ENCODE measurements at places on chromosomes 2 and 18. TPM values are rescaled to one million over a fixed set of nuclear protein-coding genes. Genes with fewer than 3 reads are reported as not detected.
A peak's percentile ranks its signal among the peaks of the same experiment; 100 is the strongest.

GRCh38 chr2:203808046-203808750 lies 59.4 kb upstream of the CTLA4 start:
- DNase-seq = no peak

DNA sequence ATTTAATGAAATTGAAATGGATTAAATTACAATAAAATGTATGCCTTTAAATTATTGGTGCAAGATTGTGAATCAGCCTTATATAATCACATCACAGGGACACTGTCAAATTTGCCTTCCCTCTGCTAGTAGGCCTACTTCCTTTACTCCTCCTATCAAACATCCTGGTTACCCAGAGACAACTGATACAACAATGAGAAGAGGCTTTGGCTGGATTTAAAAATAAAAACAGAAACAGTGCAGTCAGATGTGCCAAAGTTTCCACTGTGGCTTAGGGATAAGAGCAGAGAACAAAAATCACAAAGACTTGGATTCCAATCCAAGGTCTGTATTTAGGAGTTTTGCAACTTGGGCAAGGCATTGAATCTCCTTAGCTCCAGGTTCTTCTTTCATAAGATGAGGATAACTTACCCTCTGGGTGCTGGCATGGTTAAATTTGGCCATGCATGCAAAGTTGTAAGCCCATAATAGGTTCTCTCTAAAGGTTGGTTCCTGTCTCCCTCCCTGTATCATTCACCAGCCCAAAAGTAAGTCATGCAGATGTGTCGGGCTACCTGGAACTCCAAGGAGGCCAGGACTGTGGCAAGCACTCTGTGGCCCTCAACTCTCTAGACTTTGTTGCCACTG lies 99.3 kb upstream of the LRATD1 start:
- no peak for DNase-seq

DNA sequence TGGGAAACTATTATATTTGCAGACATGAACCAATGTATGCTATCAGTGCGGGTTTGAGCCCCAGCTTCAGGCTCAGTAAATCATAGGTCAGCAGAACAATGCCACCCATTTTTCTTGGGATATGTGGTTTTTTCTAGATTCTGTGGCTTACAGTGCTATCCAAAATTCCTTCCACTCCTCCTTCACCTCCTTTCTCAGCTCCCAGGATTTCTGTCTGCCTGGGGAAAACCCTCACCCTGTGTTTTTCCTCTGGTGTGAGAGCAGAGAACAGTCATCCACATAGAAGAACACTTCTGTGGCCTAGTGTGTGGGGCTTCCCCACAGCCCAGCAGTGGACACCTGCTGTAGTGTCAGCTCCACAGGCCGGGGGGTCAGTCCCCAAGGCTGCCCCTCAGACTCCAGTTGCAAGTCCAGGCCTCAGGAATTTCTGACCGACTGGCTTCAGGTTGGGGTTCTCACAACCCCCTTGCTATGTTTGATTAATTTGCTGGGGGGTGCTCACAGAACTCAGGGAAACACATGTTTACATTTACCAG lies 238.2 kb downstream of the LDLRAD4 start:
- no peak for DNase-seq

- DNase-seq = no peak
Observed at GRCh38 chr2:169823996-169824372, 721 bp downstream of the METTL5 start.

DNA sequence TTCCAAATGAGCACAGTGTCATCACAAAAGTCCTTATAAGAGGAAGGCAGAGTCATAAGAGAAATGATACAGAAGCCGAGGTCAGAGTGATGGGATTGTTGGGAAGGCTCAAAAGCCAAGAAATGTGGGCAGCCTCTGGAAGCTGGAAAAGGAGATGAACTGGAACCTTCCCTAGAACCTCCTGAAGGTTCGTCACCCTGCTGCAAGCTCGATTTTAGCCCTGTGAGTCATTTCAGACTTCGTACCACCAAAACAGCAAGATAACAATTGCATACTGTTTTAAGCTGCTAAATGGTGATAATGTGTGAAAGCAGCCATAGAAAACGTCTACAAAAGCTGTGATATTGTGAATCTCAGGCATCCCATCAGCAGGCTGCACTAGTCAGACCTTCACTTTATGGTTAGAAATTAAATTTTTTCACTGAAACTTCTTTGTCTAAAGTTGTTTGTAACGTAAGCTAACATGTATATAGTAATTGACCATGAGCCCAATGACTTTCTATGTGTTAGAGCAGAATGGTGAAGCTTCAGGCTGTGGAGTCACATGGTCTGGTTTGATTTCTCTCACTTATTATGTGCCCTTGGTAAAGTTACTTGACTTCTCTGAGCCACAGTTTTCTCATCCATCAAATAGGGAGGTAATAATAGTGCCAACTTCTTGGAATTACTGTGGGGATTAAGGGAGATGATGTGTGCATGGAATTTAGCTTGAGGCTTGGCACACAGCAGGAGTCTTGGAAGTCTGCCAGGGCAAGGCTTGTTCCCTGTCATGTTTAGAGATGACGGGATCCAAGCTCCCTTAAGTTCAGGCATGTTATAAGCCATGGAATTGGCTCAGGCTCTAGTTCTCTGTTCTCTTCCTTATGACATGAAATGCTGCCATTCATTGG lies 132.0 kb upstream of the CCDC195 start:
- no peak for DNase-seq

DNA sequence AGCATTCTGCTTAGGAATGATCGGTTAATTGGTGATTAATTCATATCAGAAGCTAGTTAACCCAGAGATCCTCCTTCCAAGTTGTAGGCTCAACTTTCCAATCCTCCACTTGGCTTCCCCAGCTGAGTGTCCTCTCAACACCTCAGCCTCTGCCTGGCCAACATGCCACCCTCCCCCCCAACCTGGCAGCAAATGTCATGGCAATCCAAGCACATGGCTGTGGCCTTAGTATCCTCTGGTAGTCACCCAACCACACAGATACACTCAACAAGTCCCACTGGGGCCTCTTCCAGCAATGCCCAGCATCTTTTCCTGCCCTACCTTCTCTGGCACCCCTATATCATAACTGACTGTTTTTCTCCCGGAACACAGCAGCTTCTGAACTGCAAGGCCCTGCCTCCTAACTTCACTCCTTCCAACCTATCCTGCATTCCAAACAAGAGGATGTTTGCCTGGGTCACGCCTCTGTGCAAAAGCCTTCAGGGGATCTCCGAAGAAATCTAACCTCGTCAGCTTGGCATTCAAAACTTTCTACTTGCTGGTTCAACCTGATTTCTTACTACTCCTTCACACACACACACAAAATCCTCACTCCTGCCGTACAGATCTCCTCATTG lies 195.0 kb downstream of the CYP26B1 start:
- DNase-seq = no peak

- DNase-seq = no peak
Observed at GRCh38 chr2:152247337-152247695, 71.8 kb upstream of the STAM2 start.

- no peak for DNase-seq
Observed at GRCh38 chr18:10669441-10670100, 143.7 kb downstream of the NAPG start.

- DNase-seq = no peak
Observed at GRCh38 chr2:18639756-18640453, 50.5 kb upstream of the NT5C1B start.

DNA sequence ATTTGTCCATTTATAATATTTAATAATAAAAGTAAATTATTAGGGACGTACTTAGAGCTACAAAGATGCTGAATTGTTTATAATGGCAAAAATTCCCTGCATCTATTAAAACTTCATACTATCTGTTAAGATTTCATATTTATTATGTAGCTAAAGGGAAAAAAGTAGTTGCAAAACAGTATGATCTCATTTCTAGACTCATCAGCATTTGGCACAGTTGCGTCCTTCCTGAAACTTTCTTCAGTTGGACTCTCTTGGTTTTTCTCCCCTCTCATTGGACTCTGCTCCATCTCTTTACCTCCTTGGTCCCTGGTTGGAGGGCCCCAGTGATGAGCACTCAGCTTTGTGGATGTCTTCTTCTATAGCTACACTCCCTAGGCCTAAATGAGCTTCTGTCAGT lies 99.6 kb downstream of the TMEM247 start:
- DNase-seq = no peak

- no peak for DNase-seq
Observed at GRCh38 chr18:23882616-23883276, 131.8 kb upstream of the TTC39C start.

- peak; percentile 23 for DNase-seq
Observed at GRCh38 chr18:22563164-22563583, 145.5 kb upstream of the CTAGE1 start.

DNA sequence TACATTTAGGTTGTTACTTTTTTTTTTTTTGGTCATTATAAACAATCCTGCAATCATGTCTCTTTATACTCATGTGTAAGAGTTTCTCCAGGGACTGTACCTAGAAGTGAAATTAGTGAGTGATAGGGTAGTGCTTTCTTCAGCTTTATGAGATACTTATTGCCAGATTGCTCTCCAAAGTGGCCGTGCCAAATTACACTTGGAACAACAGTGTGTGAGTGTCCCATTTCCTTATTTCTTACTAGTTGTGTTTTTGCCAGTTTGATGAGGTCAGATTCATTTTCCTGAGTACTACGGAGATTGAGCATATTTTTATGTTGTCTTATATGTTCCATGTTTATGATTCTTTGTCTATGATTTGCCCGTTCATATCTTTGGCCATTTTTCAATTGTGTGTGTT lies 39.2 kb downstream of the GALNT1 start:
- DNase-seq = no peak

- no peak for DNase-seq
Observed at GRCh38 chr2:36449213-36449612, 93.6 kb downstream of the CRIM1 start.

DNA sequence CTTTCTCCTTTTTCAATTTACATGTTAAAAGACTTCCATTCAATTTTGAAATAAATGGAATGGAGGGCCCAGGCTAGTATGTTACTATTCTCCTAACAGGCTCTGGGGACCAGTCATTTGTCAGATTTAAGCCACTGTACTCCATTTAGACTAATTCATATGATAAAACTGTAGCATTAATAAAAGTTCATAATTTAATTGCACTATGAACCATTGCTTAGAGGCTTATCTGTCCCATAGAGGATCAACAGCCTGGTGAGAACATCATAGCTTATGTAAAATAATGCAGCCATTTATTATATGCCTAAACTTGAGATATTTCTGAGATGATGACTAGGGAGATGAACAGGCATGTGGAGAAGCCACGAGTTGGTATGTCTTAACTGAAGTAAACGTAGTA lies 156.0 kb downstream of the RIT2 start:
- DNase-seq = no peak

DNA sequence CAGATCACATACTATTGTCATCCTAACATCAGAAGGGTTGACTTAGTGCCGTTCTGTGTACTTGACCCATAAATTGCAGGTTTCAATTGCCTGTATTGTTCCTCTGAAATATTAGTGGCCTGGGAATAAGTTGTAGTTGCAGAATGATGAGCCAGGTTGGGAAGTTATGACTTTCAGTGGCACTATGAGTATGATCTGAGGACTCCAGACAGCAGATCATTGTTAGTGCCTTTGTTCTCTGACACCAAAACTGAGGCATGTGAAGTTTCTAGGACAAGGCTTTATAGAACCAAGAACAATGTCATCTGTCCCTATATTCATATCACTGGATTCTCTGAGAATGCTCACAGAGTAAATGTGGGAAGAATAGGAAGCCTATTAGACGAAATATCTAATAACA lies 403.7 kb downstream of the STK39 start:
- DNase-seq = no peak

DNA sequence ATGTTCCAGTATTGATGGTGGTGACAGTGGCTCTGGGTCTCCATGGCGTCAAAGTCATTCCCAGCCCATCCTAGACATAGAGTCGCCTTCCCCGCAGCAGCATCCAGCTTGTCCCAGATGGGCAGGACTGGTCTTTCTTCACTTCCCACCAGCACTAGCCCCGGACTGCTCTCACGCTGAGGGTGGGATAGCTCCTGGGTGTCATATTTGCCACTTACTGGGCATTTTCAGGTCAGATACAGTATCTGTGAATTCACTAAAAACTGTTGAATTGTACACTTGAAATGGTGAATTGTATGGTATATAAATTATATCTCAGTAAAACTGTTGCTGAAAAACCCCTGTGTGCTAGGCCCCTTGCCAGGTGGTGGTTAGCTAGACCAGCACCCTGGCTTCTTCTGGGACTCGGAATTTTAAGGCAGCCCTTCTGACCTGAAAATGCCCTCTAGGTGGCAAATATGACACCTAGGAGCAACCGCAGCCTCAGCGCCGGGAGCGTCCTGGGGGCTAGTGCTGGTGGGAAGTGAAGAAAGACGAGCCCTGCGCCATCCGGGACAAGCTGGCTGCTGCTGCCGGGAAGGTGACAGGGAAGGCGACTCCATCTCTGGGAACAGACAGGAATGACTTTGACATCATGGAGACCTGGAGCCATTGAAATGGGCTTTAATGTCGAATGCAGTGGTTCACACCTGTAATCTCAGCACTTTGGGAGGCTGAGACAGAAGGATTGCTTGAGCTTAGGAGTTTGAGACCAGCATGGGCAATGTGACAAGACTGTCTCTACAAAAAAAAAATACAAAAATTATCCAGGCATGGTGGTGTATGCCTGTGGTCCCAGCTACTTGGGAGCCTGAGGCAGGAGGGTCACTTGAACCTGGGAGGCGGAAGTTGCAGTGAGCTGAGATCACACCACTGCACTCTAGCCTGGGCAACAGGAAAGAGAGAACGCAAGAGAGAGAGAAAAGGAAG lies 56.2 kb downstream of the DDX1 start:
- no peak for DNase-seq

- no peak for DNase-seq
Observed at GRCh38 chr18:64966667-64967066, 784.1 kb upstream of the CDH7 start.

DNA sequence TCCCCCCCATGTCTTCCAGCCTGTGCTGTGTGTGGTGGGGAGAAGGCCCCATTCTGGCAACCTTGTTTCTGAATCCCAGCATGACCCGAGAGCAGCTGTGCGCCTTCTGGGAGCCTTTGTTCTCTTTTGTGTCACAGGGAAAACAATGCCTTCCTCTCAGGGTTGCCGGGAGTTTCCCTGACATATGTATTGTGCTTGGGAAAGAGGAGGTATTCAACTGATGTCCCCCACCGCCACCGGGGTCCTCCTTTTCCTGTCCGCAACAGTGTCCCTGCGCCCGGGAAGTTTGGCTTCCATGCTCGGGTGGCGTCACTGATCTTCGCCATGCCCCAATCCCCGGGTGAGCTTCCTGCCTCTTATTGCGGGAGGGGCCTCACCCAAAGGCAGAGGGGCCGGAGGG lies 77.5 kb upstream of the ASB18 start:
- no peak for DNase-seq

GRCh38 chr2:11467129-11467649 lies 1.2 kb upstream of the E2F6 start:
- DNase-seq = no peak

REG3A gene
- not detected for polyA plus RNA-seq

CRYBA2 gene
- polyA plus RNA-seq = not detected

CRYGC gene
- not detected for polyA plus RNA-seq

PROM2 gene
- not detected for polyA plus RNA-seq

CCBE1 gene
- polyA plus RNA-seq = not detected

FER1L5 gene
- polyA plus RNA-seq = 0.03 TPM

LRP2 gene
- polyA plus RNA-seq = not detected

PROKR1 gene
- not detected for polyA plus RNA-seq

FABP1 gene
- not detected for polyA plus RNA-seq

THAP4 gene
- 39.2 TPM for polyA plus RNA-seq

POTEE gene
- polyA plus RNA-seq = 0.07 TPM

PID1 gene
- 0.09 TPM for polyA plus RNA-seq

PAIP2B gene
- polyA plus RNA-seq = 2.1 TPM

CRYGD gene
- polyA plus RNA-seq = not detected

SOX11 gene
- not detected for polyA plus RNA-seq

DOK6 gene
- polyA plus RNA-seq = not detected

Data from CD4-positive, CD25-positive, alpha-beta regulatory T cell (primary cell).